ENCODE measurements at places on chromosomes 16 and 17.
A peak's percentile ranks its signal among the peaks of the same experiment; 100 is the strongest.

- no peak for DNase-seq
Measured at GRCh38 chr17:48600244-48601098, 4.3 kb downstream of the HOXB6 start.

DNA sequence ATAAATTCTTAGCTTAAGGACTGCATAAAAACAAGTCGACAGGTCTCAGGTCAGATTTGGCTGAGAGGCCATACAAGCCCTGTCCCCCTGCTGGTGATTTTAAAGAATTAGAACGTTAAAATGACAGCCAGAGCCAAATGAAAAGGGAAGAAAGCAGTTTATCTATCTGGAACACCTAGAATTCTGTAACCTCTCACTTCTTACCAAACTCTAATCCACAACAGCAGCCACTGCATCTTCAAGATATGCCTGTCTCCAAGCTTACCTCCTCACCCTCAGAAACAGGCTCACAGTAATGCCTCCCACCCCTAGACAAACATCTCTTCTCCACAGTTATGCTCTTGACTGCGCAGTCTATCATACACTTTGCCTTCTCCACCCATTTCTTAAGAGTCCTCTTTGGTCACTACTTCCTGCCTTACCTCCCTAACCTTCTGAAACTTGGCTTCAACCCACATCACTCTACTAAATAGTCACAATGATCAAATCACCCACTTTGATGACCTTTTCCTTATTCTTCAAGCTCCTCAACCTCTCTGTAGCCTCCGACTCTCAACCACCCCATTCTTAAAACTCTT is 14.2 kb downstream of the ANKFY1 start:
- no peak for DNase-seq

DNA sequence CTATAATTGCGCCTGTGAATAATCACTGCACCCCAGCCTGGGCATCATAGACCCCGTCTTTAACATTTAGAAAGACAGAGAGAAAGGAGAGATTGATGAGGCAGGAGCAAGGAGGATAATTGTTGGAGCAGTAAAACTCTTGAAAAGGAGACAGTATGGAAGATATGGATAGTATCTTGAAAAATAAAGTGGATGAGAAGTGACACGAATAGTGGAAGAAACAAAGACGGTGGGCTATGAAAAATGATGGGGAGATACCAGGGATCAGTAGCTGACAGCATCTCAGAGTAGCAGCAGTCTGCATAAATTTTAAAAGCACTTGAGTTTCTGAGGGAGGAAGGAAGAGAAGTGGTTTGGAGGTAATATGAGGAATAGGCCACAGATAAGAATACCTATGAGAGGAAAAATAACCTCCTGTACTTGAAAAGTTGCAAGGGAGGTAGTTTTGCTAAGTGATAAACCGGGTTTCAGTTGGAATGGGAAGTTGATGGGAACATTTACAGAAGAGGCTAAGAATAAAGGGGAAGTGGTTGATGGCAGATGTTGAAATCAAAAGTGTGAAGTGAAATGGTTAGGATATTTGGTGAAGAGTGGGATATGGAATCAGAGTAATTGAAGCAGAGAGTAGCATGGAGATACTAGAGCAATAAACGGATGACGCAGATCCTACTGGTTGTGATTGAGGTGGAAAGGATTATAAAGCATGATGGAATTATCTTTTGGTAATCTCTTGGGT is 1.8 kb upstream of the PPM1D start:
- DNase-seq: no peak

DNA sequence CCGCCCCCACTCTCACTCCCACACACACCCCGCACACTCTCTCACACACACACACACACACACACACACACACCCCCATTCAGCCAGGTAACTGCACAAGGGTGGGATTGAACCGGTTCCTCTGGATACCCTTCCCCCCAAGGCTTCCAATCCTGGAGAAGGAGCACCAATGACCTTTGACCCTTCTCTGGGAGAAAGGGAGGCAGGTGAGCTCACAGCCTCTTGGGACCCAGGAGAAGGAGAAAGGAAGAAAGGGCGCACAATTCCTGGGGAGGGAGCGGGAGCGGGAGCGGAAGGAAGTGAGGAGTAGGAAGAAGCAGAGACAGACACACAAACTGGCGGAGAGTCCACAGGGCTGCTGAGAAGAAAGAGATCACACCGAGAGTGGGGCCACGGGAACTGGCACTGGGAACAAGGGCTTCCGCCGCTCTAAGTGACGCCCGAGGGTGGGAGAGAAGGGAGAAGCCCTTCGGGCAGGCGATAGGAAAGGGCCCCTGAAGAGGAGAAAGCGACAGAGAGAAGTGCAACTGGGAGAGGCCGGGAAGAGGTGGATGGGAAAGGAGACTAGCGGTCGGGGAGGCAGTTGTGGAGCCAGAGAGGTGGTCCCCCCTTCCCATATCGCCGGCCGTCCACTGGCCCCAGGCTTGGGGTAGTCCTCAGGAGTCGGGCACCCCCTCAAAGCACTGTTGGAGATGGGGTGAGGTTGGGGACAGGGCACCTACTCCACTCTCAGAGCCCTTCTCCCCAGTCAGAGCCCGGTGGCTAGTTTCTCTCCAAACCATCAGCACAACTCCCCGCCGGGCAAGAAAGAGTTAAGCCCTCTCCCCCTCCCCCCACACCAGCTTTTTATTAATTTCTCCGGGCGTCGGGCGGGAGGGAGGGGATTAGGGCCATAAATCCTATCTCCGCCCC is 1.3 kb downstream of the SAMD14 start:
- no peak for DNase-seq

DNA sequence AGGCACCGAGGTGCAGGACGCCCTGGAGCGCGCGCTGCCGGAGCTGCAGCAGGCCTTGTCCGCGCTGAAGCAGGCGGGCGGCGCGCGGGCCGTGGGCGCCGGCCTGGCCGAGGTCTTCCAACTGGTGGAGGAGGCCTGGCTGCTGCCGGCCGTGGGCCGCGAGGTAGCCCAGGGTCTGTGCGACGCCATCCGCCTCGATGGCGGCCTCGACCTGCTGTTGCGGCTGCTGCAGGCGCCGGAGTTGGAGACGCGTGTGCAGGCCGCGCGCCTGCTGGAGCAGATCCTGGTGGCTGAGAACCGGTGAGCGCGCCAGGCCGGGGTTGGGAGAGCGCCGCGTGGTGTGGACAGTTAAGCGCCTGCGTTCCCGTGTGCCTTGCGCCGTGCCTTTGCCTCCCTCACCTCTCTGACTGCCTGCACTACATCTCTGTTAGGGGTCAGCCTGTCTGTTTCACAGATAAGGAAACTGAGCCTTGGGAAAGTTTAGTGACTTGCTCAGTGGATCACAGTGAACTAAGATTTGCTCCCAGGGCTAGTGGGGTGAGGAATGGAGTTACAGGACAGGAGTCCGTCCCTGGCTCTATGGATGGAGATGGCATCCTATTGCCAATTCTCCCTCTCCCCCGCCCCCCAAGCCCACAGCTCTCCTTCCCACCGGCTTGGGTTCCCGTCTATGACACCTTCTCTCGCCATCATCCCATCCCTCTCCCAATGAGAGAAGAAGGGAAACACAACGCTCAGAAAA is 880 bp downstream of the SARM1 start:
- DNase-seq: peak; percentile 32

- DNase-seq: no peak
Measured at GRCh38 chr17:53463363-53463762, 359.4 kb upstream of the KIF2B start.

GRCh38 chr16:4936181-4936990 is 562 bp downstream of the PPL start:
- peak; percentile 58 for DNase-seq

DNA sequence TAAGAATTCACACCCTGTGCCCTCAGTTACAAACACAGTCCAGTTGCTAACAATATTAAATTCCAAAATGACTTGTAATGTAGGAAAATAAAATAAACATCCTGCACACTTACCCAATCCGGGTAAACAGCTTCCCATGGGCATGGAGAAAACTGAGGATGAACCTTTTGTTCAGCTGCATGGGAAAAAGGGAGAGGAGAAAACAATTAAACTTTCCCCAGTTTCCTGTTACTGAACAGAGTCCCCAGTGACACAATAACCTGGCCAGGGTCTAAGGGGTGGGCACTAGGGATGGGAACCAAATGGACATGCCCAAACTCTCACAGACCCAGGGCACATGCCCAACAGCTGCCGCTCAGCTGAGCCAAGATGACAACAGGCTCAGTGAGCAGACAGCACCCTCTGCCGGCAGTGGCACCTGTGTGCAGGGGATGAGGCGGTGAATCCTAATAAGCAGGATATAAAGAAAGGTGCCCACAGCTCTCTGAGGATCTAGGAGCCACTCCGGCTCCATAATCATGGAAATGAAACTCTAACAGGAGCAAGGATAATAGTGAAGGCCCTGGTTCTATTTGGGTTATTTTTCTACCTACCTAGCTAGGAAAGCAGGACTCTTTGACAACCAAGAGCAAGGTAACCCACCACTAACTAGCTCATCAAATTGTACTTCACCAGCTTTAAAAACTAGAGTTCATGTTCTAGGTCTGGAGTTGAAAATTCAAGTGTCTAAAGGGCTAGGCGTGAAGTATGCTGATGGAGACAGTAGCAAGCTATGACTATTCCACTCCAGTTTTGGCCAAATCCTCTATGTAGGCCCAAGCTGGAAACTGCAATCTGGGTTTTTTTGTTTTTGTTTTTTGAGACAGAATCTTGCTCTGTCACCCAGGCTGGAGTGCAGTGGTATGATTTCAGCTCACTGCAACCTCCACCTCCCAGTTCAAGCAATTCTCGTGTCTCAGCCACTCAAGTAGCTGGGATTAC is 58.8 kb downstream of the SMG6 start:
- peak; percentile 32 for DNase-seq

DNA sequence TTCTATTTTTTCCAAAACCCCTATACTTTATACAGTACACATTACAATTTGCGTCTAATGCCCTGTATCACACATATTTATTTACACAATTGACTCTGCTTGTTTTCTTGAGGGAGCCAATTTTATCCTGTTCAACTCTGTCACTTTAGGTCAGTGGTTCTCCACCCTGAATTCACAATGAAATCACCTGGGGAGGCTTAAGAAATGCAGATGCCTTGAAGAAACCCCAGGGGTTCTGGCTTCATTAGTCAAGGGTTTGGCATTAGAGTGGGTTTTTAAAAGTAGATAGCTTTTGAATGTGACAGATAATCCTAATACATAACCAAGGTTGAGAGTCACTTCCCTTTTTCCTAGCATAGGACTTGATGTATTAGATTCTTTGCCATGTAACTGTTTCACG is 398.6 kb upstream of the ERCC4 start:
- no peak for DNase-seq

GRCh38 chr16:85554889-85555718 is 58.0 kb upstream of the GSE1 start:
- peak; percentile 74 for DNase-seq

DNA sequence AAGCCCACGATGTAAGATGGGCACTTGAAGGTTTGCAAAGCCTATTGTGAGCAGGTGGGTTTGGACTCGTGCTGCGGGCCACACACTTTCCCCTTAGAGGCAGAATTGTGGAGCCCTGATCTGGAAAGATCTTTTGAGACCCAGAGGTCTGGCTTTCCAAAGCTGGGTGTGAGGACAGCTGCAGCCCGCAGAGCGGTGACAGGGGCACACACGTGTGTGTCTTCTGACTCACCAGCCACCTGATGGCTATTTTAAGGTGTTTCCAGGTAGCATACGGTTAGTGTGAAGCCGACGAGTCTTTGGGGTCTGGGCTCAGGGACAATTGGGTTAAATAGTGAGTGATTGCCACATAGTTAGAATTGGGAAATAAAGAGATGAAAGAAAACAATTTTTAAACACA is 108.9 kb upstream of the GSE1 start:
- DNase-seq: no peak

DNA sequence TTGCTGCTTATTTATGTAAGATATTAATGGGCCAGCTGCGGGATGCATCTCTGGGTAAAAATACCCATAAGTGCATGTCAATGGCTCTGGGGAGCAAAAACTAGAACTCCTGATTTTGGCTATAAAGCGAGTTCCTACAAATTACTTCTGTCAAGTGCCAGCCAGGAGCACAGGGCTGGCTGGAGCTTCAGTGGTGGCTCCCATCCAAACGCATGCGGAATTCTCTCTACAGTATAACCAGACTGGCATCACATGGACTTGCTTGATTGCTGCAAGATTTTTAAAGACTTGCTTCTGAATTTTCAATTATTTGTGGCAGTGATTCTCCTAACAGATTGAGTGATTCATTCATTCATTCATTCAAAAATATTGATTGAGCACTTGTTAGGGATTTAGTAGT is 260.9 kb downstream of the PHKB start:
- no peak for DNase-seq

- DNase-seq: no peak
Measured at GRCh38 chr17:74024871-74025531, 178.5 kb upstream of the RPL38 start.

DNA sequence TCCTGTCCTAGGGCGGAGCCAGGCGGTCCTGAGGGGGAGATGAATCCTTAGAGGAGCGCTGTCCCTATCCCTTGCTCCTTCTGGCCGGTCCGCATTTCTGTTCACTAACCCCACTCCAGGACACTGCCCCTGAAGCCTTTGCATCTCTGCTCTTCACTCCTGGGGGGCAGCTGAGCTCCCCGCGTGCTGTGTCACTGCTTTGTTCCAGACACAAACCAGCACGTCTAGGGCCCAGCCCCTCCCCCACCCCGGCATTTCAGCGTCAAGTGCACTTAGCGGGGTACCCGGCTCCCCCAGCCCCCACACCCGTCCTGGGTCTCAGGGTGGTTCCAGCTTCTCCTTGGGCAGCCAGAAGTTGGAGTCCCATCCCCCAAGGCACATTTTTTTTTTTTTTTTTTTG is 8.9 kb downstream of the CORO6 start:
- DNase-seq: no peak

GRCh38 chr16:86044241-86044671 is 145.3 kb downstream of the IRF8 start:
- no peak for DNase-seq

DNA sequence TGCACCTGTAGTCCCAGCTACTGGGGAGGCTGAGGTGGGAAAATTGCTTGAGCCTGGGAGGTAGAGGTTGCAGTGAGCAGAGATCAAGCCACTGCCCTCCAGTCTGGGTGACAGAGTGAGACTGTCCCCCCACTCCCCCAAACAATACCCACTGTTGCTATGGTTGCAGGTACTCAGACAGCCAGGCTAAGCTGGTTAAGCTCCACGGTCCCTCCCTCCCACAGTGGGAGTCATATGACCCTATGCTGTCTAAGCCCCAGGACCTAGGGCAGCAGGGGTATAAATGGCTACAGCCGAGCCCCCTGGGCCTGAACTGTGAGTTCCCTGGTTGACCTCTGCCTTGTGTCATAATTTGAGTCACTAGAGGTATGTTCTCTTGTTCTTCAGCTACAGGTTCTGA is 15.9 kb upstream of the RPRML start:
- DNase-seq: no peak

- no peak for DNase-seq
Measured at GRCh38 chr16:19283637-19284036, 1.9 kb upstream of the CLEC19A start.

- no peak for DNase-seq
Measured at GRCh38 chr17:38970804-38971203, 3.6 kb upstream of the FBXO47 start.

GRCh38 chr16:27287051-27287811 is 18.7 kb upstream of the NSMCE1 start:
- no peak for DNase-seq

- DNase-seq: no peak
Measured at GRCh38 chr17:17659340-17659739, 21.9 kb upstream of the RAI1 start.

- no peak for DNase-seq
Measured at GRCh38 chr16:79839466-79840341, 239.2 kb upstream of the MAF start.

All from NCI-H345 (cell line).